GM10248 (cell line): ENCODE measurements at places on chromosomes 6 and 20.

DNA sequence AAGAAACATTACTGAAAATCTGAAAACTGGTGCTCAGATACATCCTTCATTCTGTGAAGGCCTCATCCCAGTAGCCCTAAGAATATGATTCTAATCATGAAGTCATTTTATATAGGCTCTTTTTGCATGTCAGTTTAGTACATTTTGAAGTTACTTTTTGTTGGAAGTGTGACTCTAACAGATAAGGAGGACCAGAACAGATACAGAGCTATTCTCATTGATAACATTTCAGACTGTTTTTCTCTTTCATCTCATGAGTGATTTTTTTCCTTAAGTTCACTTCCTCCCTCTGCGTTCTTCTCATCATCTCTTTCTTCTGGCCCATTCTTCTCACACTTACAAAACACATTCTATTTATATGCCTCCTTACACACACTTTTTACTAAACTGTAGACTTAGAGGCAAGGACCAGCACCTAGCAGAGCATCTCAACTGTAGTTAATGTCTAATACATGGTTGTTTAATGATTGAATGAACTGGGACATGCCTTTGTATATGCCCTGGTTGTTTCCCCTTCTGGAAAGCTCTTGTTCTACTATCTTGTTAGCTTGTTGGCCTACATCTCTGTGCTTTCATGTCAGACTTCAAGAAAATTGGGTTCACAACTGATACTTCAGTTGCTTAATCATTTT, 8.7 kb downstream of the CTNNBL1 start:
- DNase-seq: no peak

DNA sequence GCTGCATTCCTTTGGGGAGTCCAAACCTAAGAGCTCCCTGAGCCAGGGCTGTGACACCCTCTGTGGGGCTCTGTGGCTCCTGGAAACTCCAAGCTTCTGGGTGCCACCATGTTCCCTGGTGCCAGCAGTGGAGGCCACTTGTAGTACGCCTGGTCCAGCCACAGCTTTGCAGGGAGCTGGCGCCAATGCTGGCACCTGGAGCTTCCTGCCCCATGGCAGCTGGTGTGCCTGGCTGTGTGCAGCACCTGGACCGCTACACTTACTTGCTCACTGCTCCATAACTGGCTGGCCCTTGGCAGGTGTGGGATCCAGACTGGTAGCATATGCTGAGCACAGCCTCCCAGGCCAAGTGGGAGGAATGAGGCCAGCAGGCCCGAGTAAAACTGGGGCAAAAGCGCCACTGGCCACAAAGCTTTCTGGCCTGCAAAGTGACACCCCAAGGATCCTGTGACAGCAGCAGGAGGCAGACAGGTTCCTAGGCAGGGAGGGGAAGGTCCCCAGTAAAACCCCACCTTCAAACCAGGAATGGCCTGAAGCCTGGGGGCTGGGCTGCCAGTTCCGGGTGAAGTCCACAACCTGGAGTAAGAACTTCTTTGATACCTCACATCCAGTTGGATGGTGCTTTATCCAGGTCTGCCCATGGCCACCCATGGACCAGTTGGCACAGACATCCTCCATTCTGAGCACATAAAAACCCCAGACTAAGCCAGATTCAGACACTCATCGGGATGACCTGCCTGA, 461.0 kb downstream of the TBC1D32 start:
- no peak for DNase-seq

DNA sequence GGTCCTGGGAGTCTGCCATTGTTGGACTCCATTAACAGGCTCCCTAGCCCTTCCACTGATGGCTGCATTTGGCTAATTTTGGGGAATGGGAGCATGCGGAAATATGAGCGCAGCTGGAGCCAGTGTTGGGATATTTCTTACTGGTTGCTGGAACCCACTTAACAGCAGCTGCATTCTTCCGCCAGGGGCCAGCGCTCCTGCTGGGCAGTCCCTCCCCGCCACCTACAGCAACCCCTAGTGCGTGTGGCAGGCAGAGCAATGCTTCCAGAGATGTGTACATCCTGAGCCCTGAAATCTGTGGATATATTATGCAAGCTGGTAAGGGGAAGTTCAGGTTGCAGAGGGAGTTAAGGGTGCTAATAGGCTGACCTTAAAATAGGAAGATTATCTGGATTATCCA, 16.4 kb downstream of the CST8 start:
- DNase-seq: no peak

DNA sequence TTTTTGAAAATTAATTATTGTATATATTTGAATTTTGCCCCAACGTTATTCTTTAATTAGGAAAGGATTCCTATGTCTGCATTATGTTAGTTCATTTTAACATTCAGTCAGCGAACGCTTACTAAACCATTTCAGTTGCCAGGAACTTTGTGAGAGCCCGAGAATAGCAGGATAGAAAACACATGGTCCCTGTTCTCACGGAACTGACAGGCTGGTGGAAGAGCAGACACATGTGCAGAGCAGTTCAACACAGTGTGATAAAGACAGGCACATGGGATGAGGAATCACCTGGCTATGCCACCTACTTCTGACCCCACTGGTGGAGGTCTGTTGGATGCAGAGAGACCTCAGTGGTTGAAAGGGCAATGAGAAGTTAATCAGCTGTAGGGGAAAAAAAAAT, 367.2 kb downstream of the EPM2A start:
- no peak for DNase-seq

DNA sequence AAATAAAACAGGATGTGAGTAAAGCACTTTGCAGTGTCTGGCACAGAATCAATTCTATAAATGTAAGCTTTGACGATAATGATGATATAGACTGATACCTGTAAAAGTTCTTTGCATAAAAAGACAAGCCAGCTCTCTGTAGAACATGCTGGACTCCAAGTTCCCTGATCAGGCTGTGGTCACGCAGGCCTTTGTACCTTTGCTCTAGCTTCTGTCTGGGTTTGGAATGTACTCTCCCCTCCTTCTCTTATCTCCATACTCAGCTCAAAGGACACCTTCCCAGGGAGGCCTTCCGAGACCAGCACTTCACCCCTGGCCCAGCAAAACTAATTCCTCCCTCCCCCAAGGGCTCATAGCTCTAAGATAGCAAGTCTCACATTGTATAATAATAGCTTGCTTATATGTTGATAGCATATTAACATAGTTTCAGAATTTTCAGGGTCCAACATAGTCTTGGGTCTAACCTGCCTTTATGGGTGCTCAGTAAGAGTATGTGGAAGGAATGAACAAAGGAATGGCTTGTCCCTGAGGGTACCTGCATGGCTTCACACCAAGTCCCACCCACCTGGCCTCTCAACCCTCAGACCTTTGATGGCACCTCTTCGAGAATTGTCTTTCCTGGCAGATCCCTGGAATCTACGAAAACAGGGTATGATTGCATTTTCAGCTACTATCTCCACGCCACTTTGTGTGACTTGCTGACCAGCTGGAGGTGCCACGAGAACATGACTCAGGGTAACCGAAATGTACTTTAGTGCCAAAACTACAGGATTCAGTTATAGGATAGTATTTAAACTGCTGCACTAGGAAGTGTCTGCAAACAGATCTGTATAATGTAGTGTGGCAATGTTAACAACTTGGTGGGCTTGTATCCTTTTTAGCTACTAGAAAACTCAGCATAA, 41.7 kb upstream of the PIM1 start:
- DNase-seq: no peak

GRCh38 chr20:44848254-44849015, 37.1 kb upstream of the YWHAB start:
- no peak for DNase-seq

DNA sequence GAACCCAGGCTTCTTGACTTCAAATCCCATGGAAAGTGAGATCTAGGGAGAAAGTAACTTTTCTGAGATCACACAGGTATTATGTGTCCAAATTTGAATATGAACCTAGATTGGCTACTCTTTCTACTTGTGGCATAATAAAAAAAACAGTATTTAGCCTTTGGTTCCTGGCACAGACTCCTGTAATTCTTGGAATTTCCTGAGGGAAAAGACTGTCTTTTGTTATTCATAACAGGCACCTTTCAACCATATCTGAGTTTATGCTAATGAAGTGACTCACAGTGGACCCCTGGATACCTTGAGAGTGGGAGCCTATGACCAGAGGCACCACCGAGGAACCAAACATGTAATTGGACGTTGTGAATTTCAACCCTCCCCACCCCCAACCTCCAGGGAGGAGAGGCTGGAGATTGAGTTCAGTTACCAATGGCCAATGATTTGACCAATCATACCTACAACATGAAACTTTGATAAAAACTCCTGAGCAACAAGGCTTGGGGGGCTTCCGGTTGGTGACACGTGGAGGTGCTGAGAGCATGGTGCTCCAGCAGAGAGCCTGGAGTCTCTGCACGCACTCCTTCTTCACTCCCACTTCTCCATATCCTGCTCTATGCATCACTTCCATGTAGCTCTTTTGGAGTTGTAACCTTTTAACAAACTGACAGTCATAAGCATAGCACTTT, 48.8 kb downstream of the LAMA4 start:
- no peak for DNase-seq

DNA sequence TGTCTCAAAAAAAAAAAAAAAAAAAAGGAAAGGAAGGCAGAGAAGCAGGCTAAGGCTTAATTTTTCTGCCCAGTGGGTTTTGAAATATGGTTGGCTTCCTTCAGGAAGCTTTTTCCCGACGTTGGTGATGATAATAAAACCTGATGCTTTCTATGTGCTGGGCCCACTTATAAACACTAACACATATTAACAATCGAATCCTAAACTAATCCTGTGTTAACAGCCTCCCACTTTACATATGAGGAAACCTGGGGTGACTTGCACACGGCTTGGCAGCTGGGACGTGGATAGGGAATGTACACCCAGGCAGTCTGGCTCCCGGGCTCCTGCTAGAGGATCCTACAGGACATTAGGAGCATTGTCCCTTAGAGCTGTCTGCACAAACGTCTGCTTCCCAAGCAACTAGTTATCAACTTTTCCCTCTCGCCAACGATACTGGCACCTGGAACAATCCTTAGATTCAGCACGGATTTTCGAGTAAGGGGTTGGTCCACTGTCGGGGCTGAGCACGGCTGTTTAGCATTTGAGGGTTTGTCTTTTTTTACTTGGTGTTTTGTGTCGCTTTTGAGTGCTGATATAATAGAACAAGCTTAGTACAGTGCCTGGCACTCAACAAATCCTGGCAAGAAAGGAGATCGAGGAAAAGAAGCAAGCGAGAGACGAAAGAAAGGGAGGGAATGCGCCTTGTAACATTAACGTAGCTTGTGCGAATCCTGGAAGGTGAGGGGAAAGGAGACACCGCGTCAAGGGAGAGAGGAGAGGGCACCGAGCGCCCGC, 622 bp upstream of the KIZ start:
- DNase-seq: no peak

GRCh38 chr20:35283441-35284266, 918 bp downstream of the EIF6 start:
- DNase-seq: peak; percentile 37

GRCh38 chr6:13674533-13675190, 37.0 kb downstream of the RANBP9 start:
- DNase-seq: no peak

DNA sequence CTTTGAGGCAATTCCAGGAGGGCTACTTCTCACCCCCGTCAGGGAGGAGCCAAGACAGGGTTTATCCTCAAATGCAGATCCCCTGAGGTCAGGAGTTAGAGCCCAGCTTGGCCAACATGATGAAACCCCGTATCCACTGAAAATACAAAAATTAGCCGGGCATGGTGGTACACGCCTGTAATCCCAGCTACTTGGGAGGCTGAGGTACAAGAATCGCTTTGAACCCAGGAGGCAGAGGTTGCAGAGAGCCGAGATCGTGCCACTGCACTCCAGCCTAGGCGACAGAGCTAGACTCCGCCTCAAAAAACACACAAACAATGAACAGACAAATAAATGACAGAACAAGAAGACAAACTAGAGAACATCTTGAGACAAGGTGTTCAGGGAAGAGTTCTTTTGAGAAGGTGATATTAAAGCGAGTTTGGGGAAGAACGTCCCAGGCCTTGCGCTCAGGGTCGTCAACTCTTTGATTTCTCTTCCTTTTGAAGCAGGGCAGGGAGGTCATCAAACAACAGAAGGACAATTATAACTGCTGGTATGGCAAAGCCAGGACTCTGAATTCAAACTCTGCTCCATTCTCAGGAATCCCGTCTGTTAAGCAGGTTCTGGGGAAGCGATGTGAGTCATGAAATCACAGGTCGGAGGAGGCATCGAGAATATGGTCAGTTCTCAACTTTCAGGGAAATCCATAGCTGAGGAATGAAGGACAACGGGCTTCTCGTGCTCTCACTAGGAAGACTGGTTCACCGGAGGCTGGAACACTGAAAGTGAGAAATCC, 1.4 kb upstream of the RALY start:
- DNase-seq: no peak

GRCh38 chr6:104829183-104829958, 30.3 kb downstream of the HACE1 start:
- no peak for DNase-seq

DNA sequence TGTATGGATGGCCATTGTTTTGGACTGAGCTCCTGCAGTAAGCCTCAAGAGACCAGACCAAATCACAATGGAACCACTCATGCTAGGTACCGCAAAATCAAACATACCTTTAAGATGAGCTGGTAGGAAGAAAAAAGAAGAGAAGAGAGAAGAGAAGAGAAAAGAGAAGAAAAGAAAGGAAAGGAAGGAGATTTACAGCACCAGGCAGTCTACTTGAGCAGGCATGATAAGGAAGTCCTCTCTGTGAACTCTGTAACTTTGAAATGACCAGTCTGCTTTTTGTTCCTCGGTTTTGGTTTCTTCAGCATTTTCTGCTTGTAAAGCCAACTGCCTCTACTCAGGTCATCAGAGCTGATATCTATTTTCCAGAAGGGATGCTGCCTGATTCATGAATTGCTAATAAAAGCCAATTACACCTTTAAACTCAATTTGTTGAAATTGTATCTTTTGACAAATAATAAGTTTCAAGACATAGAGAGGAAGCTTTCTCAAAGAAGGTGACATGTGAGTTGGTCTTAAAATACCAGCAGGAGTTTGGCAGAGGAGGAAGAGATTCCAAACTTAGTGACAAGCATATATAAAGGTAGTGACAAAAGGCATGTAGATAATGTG, 134.3 kb downstream of the UNC5CL start:
- no peak for DNase-seq

DNA sequence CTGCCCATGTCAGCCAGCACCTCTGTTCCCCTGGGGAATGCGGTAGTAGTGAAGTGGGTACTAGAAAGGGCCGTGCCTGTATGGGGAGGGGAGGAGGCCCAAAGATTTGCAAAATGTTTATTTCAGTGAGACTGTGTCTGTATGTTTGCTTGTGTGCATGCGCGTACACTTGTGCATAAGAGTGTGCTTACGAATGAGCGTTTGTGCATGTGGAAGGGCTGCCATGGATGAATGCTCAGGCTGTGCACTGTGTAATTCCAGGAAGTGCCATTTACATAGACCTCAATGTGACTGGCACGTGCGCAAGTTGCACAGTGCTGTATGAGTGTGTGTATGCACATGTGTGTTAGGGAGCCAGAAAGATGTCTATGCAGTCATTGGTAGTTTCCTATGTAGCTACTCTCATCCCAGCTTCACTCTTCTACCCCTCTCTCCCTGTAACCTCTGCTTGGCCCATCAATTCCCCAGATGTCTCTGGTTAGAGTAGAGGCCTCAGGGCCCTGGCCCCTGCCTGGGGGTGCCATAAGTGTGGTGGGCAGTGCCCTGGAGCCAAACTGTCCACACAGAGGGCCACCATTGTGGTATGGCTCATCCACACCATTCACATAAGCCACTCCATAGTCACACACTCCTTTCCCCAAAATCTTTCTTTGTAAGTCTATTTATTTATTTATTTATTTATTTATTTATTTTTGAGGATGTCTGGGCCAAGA, 26.8 kb upstream of the SLC22A7 start:
- DNase-seq: no peak
